Astrocyte of the spinal cord (primary cell): ENCODE measurements at places on chromosomes 3 and 15.

DNA sequence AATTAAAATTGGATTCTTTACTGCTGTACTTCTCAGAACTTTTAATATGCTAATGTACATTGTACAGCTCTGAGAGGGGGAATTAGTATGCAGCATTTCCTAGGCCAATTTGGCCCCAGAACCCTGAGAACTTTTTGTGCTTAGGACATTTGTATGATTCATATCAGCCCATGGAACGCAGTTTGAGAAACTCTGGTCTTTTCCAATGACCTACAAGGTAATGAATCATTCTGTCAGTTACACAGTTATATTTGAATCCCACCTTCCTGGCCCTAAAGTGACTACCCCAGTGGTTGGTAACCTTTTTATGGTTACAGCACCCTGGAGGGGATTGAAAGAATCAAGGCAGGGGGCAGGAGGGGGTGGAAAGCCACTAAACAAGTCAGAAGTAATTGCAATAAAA lies 25.6 kb upstream of the KBTBD12 start:
- DNase-seq, result peak; percentile 65

GRCh38 chr3:53836084-53836872 lies 9.9 kb downstream of the CHDH start:
- DNase-seq, result no peak

- DNase-seq, result no peak
Measured at GRCh38 chr3:111087924-111088469, 16.4 kb downstream of the NECTIN3 start.

DNA sequence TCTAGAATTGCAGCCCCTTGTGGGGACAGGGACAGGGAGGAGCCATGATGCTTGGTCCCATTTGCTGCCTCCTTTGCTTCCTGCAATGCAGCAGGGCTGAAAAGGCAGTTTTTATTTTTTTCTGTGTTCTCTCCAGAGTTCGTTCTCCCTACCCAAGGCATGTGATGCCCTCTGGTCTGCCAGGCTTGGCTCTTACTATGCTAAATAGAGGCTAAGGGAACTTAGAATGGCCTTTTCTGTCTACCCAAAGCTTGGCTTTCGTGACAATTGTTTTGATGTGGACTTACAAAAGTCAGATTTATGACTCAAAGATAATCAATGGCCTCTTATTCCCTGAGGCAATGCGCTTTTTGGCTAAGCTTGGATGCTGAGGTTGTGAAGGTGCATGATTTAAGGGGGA lies 293.3 kb upstream of the TBL1XR1 start:
- DNase-seq, result no peak

- DNase-seq, result no peak
Measured at GRCh38 chr15:57061696-57062095, 143.3 kb downstream of the TCF12 start.

DNA sequence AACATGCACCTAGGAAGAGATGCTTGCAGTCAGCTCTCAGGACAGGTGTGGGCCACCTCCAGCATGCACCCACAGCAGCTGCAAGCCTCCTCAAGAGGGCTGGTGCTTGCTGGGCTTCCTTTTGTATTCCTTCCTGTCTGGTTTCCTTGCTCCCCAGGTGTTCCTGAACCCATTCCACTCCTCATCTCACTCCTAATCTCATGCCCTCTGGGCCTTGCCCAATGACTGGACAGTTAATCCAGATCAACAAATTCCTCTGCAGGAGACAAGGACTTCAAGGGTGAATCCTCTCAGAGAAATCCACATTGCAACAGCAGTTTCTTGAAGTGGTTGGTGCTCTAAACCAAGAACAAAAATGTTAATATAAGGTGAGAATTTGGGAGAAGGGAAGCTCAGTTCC lies 30.7 kb downstream of the RASGRP1 start:
- DNase-seq, result no peak

DNA sequence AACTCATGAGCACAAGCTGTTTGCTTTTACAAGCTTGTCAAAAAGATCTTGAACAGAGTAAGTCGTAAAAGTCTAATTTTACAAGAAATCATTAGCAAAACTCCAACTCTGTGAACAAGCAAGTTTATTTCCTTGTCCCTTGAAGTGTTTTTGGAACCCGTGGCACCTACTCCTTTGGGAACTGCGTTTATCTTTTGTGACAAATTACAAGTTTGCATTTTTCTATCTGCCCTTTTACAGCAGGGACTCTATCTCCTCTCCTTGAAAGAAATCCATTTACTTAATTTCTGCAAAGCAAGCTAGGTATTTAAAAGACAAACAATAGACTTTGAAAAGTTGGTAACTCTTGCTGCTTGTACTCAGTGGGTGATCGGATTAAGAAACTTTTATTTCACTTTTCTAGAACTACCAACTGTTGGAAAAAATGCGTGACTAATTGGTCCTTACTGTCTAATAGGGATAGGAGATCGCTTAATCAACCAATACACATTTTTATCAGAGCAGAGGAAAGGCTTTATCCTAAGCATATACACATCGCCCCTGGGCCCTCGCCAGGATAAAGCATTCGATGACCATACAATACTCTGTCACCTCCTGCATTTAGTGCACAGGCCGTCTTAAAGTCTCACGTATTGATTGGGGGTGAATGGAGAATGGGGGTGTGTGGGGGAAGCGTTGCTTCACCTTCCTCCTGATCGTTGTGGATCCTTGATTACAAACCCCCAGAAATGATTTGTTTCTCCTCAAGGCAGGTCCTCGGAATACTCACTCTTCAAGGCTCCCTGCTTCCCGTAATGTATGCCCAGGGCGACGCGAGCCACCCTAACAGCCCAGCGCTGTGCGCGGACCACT lies 1.7 kb downstream of the PRTG start:
- DNase-seq, result peak; percentile 18

DNA sequence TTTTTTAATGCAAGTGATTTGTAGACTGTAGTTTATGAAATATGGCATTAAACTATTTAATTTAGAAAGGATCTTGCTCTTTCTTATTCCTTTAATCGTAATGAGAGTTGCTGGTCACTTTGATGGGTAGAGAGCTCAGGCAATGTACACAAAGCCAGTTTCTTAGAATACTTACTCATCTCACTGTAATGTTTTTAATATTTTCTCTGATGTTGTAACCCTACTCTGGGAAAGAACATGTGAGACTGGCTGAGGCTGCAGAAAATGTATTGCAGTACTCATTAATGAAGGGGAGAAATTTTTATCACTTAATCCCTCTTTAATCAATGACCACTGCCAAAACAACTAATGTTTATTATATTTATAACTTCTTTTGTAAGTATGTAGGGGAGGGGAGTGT lies 479.4 kb upstream of the KCNMB2 start:
- no peak for DNase-seq

DNA sequence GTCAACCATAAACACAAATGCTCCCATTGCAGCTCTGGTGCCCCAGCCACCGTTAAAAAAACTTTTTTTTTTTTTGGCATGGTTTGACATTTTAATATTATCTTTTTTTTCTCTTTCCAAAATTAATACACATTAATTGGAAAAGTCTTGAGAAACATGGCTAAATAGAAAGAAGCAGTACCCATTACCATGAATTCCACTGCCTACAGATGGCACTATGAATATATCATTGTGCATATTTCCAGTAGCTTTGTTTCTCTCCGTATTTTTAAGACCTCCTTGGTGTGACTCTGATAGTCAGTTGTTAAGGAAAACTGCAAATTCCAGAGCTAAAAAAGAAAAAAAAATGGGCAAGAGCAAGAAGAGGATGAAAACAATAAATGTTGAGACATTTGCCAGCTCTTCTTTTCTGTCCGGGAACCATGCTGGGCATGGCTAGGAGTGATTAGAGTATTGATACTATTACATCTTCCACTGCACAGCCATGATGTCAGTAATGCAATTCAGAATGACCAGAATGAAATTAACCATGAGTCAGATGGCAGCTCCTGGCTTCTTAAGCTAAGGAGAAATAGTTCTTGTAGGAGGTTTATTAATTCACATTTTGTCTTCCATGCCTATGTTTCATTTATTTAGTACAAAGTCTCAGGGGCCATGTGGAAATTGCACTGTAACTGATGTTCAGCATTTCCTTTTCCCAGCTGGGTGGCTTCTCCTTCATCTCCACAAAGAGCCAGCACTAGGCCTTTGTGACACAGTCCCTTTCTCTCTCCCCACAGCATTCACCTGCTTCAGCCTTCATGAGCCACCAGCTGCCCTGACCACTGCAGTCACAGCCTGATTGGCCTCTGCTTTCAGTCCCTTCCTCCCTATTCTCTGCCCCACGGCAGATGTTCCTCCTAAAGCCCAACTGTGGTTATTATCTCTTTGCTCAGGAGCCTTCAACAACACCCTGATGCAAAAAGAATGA lies 31.8 kb downstream of the SLC7A14 start:
- no peak for DNase-seq

DNA sequence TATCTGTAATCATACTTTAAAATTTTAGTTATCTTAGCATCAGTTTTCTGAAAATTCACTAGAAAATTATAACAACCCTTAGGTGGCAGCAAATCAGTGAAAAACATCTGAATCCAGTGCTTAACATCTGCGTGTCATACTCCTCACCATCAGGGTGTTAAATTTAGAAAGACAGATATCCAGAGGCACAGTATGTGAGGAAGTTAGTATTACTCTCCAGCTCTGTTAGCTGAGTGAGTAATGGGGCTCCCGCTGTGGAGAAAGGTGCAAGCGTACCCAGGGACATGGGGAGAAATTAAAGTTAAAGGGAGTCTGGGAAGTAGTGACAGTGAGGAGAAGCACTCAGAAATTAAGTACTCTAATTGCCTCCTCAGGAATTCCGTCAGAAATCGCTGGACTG lies 50.9 kb downstream of the CEP63 start:
- DNase-seq, result no peak

DNA sequence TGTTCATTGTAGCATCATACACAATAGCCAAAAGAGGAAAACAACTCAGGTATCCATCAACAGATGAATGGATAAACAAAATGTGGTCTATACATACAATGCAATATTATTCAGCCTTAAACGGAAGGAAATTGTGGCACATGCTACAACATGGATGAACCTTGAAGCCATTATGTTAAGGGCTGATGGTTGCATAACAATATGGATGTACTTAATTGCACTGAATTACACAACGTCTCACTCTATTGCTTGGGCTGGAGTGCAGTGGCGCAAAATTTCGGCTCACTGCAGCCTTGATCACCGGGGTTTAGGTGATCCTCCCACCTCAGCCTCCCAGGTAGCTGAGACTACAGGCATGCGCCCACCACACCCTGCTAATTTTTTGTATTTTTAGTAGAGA lies 7.0 kb upstream of the TMEM62 start:
- no peak for DNase-seq

GRCh38 chr3:42549131-42549530 lies 32.6 kb downstream of the SEC22C start:
- no peak for DNase-seq

GRCh38 chr15:56919609-56920366 lies 1.3 kb downstream of the TCF12 start:
- DNase-seq, result peak; percentile 59

- DNase-seq, result no peak
Measured at GRCh38 chr3:53705024-53705745, 141.0 kb downstream of the CHDH start.

DNA sequence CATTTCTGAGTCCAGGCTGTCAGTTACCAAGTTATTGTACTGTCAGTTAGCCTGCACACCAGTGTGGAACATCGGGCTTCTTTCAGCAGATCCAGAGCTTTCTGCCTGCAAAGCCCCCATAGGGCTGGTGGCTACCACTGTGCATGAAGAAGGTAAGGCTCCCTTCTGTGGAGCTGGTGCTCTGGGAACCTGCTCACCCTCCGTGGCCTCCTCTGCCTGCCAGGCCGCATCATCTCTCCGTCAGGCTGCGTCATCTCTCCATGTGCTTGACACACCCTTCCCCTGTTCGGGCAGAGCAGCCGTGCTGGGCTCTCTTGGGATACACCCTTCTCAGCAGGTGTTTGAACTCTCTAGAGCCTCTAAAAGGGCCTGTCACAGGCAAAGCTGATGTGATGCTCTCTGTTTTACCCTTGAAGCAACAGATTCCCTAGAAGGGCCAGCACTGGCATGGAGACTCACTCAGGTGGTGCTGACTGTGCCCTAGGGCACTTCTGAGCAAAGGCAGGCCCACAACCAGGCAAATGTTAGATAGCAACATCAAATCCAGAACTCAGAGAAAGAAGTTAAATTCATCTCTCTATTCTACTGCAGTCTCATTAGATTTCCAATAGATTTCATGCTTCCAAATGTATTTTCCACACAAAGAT lies 261.1 kb downstream of the EPHB1 start:
- no peak for DNase-seq

DNA sequence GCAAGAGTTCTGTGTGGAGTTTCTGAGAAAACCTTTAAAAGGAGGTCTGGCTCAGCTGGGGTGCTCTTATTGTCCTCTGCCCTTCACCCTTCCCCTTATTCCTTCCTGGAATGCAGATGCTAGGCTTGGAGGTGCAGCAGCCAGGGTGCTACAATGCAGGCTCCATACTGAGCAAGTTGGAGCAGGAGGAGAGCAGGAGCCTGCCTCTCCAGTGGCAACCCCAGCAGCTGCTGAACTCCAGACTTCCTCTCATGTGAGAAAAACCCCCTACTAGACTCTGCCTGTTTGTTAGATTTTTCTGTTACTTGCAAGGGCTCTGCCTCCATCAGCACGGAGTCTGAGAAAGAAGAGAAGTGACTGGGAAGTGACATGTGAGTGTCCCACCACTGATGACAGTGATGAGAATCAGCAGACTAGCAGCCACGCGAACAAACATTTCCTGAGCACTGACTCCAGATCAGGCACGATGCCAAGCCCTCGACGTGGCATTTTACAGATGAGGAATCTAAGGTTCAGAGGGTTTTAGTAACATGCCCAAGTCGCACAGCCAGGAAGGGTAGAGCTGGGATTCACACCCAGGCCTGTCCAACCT lies 16.1 kb upstream of the RARRES1 start:
- DNase-seq, result no peak

DNA sequence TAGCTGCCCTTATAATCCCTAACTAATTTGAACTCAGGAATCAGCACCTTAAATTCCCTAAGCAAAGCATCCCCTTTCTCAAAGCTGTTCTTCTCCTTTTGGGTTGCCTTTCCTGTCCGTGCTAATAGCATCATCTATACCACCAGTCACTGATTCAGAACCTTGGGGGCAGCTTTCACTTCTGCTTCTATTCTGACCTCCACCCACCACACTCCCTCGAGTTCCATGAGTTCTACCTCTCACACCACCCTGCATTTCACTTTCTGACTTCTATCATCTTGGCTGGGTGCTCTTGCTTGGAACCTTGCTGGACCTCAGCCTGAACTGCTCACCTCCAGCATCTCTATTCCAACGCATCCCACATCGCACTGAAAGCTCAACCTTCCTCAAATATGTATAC lies 55.4 kb upstream of the KCNMB2 start:
- DNase-seq, result no peak
